ENCODE measurements at places on chromosomes 3 and 15.

DNA sequence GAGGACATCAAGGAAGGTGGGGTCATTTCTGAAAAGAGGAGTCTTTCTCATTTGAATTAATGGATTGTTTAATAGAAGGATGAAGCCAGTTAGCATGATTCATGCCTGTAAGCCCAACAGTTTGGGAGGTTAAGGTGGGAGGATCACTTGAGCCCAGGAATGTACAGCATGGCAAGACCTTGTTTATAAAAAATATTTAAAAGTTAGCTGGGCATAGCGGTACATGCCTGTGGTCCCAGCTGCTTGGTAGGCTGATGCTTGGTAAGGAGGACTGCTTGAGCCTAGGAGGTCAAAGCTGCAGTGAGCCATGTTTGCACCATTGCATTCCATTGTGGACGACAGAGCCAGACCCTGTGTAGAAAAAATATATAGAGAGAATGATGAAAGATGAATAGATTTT lies 165.5 kb downstream of the ALCAM start:
- no peak for DNase-seq

GRCh38 chr3:171059978-171060377 lies 33.5 kb upstream of the SLC2A2 start:
- no peak for DNase-seq

- peak; percentile 11 for DNase-seq
These were observed 1.2 kb upstream of the TCAIM start for GRCh38 chr3:44337248-44337785.

DNA sequence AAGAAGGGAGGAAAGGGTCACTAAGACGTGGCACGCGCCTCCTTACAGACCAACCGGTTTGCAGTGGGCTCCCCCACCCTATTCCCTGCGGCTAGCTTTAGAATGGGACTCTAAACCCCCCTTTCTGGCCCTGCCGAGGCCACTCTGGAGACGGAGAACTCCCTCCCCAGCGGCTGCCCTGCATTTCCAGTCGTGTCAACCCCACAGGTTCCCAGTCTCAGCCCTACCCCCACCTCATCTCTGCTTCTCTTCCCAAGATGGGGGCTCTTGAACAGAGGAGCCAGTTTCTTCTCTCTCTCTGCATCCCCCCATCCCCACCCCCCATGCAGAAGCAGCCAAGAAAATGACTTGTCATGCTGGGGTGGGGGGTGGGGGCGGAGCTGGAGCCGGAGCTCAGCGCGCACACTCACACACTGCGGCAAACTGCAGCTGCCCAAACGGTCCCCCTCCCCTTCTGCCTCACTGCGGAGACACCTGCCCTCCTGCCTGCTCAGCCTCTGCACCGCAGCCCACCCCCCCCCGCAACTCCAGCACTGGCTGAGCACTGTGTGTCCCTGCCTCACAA lies 871 bp downstream of the MAP1A start:
- DNase-seq = peak; percentile 76

DNA sequence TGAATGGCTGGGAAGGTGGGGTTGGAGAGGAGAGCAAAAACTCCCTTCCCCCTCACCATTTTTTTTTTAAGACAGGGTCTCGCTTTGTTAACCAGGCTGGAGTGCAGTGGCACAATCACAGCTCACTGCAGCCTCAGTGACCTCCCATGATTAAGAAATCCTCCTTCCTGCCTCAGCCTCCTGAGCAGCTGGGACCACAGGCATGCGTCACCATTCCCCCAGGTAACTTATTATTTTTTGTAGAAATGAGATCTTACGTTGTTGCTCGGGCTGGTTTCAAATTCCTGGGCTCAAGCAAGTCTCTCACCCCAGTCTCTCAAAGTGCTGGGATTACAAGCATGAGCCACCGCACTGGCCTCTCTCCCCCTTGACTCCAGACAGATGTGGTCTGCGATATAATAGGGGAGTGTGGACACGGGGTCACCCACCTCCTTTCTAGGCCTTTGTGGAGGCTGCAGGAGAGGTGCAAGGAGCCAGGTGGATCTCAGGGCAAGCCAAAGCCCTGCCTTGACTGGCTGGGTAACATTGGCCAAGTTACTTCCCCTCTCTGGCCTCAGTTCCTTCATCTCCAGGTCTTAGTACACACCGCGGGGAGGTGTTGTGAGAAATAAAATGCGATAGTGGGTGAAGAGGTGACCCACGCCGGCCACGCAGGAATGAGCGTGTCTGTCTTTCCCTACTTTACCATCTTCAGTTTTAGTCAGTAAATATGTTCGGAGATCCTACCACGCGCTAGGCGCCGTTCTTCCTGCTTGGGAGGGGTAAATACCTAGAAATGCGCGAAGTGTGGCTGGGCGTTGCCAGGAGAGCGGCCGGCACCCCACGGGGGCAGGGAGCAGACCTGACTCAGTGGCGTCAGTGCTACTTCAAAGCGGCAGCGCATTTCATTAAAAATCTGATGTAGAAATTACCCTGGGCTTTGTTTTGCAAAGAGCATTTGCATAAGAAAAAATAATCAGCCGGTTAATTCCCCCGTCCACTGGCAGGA lies 20.2 kb upstream of the CORO2B start:
- peak; percentile 31 for DNase-seq

DNA sequence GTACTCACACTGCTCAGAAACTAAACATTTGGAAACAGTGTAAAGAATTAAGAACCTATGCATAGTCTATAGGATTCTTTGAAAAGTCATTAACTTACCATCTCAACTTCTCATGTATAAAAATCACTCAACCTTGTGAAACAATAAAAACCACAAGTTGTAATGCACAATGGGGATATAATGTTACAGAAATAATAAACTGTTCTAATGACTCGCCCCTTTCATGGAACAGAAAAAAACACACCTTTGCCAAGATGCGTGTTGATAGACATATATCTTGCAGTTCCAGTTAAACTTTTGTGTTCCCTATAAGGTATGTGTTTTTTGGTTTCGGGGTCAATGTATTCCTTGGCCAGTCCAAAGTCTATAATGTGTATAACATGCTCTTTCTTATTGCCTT lies 50.8 kb upstream of the PPIB start:
- DNase-seq = no peak

GRCh38 chr15:88450125-88450798 lies 16.9 kb downstream of the MRPL46 start:
- DNase-seq = peak; percentile 87

- DNase-seq = no peak
These were observed 22.2 kb downstream of the FXR1 start for GRCh38 chr3:180934638-180935037.

- DNase-seq = no peak
These were observed 421 bp downstream of the BMF start for GRCh38 chr15:40108061-40108854.

GRCh38 chr3:151076626-151077025 lies 8.8 kb upstream of the MED12L start:
- DNase-seq = no peak

GRCh38 chr15:100787567-100788417 lies 91.8 kb upstream of the ALDH1A3 start:
- DNase-seq = no peak

Data from iPS-NIHi11 (cell line).